ENCODE measurements at places on chromosomes 4 and X.
A peak's percentile ranks its signal among the peaks of the same experiment; 100 is the strongest.

GRCh38 chrX:98956014-98956413 is 1454.1 kb downstream of the PCDH19 start:
- DNase-seq: no peak

DNA sequence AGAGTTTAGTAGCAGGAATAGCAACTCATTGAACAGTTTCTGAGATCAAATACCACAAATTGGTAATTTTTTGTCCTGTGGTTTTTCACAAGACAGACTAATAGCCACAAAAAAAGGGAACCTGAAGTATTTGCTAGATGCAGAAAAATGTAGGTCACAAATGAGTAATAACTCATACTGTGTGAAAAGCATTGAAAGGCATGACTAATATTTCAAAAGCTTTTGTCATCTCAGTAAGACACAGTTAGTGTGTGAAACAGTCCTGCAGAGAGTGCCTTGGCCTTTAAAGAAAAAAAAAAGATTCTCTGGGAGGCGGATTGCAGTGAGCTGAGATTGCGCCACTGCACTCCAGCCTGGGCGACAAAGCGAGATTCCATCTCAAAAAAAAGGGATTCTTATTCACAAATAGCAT is 31.4 kb upstream of the SLC25A31 start:
- peak; percentile 24 for DNase-seq

DNA sequence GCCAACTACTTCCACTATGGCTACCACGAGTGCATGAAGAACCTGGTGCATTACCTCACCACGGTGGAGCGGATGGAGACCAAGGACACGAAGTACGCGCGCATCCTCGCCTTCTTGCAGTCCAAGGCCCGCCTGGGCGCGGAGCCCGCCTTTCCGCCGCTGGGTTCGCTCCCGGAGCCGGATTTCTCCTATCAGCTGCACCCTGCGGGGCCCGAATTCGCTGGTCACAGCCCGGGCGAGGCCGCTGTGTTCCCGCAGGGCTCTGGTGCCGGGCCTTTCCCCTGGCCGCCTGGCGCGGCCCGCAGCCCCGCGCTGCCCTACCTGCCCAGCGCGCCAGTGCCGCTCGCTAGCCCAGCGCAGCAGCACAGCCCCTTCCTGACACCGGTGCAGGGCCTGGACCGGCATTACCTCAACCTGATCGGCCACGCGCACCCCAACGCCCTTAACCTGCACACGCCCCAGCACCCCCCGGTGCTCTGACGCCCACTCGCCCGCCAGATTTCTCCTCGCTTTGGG is 2.1 kb downstream of the HELT start:
- no peak for DNase-seq

DNA sequence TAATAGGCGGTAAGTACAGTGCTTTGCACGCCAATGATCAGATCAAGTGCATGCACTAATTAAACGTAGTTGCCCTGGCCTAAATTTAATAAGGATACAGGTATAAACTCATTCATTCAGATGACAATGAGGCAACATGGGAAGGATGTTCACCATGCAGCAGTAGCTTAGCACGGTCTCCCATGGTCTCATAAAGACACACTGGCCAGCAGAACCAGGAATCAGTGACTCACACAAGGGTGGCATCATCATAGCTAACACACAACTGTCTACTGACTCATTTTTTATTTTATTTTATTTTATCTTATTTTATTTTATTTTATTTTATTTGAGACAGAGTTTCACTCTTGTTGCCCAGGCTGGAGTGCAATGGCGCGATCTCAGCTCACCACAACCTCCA is 42.7 kb downstream of the TMEM156 start:
- no peak for DNase-seq

GRCh38 chr4:13599159-13599558 is 28.4 kb downstream of the BOD1L1 start:
- no peak for DNase-seq

DNA sequence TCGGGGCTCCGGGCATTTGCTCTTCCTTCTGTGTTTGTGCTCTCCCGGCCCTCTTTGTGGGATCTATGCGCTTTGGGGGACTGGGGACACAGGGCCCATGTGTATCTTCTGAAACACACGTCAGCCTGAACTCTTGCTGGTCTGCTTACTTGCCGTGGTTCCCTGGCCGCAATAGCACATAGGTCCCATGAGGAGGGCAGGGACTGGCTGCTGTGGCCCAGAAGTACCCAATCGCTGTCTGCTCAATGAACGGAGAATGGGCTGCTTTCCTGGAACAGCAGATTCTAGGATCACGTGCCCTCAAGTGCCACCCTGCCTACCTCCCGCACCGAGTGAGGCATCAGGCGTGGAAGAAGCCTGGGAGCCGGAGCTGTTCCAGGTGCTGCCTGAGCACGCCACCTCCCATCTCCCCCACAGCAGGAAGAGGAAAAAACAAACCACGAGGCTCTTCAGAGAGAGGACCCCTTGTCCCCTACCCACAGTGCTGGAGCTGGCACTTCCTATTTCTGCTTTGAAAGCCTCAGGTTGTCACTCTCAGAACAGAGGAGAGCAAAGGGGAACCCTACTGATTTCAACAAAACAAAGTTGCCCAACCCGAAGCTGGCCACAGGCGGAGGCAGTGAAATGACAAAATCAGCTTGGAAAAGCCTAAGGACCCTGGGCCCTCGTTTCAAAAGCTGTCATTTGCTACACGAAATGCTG is 3.8 kb downstream of the G6PD start:
- no peak for DNase-seq

DNA sequence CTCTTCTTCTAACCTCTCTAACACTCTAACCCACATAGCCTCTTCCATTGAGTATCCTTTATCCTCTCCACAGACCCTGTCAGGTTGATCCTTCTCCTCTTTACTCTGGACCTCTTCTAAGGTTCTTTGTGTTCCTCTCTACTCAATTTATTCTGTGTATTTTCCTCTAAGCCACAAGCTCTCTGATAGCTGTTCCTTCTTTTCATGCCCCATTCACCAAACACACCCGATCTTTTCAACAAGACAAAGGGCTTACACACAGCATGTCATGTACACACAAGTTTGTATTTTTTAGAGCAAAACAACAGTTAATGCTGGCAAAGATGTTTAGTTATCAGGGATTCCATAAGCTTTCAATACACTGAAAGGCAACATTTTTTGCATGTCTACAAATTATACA is 1.9 kb downstream of the SPIN2B start:
- DNase-seq: no peak

DNA sequence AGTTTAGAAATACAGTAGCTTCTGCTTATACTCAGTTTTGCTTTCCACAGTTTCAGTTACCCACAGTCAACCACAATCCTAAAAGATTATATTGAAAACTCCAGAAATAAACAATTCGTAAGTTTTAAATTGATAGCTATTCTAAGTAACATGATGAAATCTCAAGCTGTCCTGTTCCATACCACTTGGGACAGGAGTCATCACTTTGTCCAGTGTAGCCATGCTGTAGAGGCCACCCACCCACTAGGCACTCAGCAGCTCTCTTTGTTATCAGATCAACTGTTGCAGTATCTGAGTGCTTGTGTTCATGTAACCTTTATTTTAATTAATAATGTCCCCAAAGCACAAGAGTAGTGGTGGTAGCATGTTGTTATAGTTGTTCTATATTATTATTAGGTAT is 117.5 kb upstream of the IQCM start:
- DNase-seq: no peak

- peak; percentile 12 for DNase-seq
Measured at GRCh38 chrX:13750204-13750603, 15.7 kb downstream of the OFD1 start.

DNA sequence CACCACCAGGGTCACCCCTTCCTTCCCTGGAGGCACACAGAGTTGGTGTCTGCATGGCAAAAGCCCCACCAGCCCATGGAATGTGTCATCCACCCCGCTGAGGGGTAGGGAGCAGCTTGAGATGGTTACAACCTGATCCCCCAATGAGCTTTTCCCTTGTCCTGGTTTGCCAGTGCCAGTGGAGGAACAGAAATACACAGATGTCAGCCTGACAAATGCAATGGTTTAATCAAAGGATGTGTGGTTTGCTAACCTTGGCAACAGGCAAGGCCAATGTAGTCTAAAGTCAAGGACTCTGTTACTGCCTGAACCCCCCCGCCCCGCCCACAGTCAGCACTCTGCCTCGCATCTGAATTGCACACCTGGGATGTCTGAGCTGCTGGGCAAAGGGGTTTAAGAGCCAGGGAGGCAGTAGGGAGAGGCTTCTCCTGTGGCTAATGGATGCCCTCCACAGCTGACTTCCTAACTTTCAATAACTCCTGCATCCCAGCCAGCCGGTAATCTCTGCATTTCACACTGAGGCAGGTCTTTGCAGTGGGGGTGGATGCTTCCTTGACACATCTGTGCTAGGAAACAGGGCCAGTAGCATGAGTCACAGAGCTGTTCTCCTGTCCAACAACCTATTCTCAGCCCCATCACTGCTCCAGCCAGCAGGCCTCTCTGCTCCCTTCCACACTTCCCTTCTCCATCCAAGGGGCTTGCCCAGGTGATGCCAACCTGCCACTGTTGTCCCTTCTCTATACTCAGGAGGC is 137.5 kb downstream of the AMMECR1 start:
- DNase-seq: no peak

DNA sequence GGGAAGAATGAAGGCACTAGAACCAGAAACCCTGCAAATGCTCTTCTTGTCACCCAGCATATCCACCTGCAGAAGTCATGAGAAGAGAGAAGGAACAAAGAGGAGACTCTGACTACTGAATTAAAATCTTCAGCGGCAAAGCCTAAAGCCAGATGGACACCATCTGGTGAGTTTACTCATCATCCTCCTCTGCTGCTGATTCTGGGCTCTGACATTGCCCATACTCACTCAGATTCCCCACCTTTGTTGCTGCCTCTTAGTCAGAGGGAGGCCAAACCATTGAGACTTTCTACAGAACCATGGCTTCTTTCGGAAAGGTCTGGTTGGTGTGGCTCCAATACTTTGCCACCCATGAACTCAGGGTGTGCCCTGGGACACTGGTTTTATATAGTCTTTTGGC is 181.7 kb downstream of the AR start:
- DNase-seq: no peak

GRCh38 chr4:20916106-20916505 is 215.8 kb downstream of the PACRGL start:
- DNase-seq: no peak

- DNase-seq: peak; percentile 62
Measured at GRCh38 chr4:151865312-151865711, 104.5 kb upstream of the GATB start.

DNA sequence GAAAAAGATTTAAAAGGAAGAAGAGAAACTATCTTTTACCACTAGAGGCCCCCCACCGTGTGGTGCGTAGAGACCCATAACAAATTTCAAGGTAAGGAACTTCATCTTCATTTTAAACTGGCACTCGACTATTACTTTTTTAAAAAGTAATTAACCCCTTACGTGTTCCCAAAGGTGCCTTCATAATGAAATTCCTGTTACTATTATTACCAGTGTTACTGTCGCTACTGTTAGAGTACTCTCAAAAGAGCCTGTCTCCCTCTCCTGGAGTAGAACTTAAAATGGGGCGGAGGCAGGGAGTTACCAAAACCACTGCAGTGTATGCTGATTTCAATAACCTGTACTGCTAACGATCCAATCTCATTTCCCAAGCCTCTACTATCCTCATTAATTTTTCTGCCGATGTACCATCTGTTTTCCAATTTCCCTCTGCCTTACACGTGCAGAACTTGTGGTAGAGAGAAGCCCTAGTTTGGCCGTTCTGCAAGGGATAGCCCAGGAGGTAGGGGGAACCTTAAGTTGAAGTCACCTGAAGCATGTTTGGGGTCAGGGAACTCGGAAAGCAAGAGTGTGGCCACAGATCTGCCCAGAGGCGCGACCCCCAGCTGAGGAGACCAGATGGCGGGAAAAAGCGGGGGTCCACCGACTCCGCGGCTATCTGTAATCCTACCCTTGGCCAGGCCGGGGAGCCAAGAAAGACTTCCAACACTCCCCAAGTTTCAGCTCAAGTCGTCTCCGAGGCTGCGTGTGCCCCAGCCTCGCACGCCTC is 720 bp upstream of the STK26 start:
- DNase-seq: no peak

GRCh38 chr4:8652181-8653078 is 59.9 kb downstream of the CPZ start:
- DNase-seq: no peak

DNA sequence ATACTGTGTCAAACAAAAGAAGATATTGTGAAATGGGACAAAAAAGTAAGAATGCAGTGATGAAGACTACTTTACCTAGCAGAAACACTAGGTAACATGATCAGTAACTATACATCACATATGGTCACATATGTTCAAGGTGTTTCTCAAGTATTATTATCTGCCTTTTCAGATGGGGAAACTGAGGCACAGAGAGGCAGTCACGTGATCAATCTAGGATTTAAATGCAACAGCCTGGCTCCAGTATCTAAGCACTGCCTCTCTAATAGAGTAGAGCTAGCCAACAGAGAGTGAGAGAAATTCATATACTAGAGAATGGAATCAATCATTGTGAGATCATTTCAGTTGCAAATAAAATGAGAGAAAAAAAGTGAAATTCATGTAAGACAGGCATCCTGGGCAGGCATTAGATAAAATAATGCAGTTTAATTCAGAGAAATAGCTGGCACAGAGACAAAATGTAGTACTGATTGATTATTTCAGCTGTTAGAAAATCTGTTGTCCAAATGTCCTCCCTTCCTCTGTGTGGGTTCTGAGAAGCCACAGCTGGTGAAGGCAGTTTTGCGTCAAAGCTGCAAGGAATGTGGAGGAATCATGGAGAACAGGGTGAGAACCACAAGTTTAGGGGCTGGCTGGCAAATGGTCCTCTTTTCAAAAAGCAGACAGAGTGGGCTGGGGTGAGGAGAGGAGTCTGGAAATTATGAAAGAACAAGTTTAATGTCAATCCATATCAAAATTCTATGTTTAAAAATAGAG is 26.0 kb downstream of the SMIM43 start:
- DNase-seq: no peak

DNA sequence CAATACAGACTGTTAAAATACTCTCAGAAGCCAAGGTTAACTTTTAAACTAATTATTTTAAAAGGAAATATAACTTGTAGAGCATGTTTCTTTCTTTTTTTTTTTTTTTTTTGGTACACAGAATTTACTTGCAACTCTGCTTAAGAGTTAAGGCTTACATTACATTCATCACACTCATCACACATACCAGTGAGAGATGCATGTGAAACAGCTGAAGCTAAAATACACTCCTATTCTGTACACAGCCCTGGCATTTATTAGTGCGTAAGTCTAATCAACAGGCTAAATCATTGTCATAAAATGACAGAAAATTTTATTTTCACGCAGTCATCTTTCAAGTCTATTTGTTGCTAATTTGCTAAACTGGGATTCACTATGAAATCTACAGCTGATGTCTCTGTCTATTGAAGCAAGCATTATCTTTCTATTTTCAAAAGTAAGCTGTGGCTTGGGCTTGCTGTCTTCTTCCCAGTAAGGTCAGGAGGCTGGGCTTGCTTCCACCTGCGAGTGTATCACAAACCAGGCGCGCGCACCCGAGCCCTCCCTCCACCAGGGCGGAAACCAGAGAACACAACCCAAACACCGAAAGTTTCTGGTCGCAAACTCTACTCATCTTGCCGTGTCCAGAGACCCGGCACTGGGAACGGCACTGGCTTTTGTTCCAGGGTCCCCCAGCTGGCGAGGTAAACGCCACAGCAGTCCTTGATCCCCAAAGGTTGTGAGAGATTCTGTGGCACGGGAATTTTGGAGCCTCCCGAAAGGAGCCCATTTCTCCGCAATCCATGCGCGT is 3.9 kb downstream of the MAML3 start:
- DNase-seq: peak; percentile 58

- no peak for DNase-seq
Measured at GRCh38 chr4:94690851-94691254, 66.9 kb upstream of the BMPR1B start.

Data from nucleus accumbens (tissue), 56 donors.